ENCODE measurements at places on chromosomes 4 and X.

DNA sequence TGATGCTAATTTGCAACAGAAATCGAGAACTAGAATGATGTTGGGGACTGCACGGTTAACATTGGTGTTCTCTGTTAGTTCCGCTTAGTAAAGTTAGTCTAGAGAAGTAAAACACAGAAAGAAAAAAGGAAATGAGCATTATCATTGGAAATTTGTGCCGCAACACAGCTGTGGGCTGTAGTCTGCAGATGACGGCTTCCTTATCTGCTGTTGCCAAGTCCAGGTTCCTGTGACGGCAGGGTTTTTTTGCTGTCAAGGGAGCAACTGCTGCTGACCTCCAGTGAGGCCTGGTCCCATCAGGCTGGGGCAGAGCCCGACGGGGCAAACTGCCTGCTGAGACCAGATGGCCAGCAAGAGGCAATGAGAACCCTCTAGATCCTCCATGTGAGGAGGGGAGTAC, 38.9 kb upstream of the PHEX start:
- DNase-seq: no peak

DNA sequence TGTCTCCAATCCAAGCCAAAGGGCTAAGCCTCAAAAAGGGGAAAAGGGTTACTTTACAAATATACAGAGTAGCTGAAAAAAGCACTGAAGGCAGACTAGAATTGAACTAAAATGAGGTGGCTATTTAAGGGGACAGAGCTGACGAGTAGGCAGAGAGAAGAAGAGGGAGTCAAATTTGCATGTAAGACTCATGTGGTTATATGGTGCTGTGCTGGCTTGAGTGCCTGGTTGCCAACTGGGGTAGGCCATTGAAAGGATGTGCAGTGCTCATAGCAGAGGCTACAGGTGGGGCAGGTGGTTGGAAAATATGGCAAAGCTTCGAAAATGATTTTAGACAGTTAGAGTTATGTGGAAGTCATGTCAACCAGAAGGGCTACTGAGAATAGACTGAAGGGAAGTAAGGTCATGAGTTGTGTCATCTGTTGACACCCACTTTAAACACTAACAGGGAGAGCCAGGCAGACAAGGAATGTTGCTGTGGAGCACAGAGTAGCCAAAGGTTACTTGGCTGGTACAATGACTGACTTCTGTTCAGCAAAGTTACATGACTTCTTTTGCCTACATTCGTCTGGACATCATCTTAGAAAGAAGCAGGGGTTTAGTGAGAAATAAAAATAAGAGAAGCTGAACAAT, 1210.4 kb downstream of the ADGRL3 start:
- DNase-seq: no peak

- DNase-seq: peak; percentile 88
These were observed 544 bp downstream of the HERC3 start for GRCh38 chr4:88592600-88593448.

DNA sequence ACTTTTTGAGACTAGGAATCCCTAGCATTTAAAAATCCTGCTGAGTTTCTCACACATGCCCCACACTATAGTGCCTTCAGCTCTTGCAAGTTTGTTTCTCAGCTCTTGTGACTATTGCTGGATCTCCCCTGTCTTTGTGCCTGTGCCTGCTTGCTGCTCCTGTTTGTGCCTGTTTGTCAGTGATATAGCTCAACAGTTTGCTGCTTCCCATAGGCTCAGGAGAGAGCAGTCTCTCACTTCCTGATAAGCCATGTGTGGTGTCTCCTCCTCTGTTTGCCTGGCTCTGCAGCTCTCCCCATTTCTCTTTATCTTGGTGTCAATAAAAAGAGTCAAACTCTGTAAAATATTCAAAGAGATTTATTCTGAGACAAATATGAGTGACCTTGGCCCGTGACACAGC, 259.8 kb upstream of the CLNK start:
- DNase-seq: no peak

DNA sequence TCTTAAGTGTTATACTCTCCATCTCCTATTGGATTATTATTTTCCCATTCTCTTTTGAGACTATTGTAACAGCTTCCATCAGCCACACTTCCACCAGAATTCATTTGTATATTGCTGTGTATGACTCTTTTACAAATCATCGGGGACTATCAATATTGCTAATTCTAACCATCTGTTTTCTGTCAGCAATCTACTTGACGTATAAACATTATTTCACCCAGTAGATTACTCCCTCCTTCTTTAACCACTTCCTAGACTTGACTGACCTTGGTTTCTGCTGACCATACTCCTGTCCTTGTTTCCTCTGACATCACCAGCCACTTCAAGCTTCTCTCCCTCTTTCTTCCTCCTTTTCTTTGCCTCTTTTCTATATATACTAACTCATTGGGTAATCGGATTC, 402.9 kb downstream of the PCDH18 start:
- no peak for DNase-seq

DNA sequence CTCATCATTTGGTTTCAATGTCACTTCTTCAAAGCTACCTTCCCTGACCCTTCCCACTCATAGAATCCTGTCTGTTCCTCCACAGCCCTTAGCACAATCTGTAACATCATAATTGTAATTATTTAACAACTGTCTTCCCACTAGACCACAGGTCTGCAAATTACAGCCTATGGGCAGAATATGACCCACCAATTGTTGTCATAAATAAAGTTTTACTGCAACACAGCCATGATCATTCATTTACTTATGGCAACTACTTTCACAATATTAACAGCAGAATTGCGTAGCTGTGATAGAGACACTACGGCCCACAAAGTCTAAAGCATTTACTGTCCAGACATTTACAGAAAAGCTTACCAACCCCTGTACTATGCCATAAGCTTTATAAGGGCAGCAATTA, 15.9 kb downstream of the USP46 start:
- no peak for DNase-seq

DNA sequence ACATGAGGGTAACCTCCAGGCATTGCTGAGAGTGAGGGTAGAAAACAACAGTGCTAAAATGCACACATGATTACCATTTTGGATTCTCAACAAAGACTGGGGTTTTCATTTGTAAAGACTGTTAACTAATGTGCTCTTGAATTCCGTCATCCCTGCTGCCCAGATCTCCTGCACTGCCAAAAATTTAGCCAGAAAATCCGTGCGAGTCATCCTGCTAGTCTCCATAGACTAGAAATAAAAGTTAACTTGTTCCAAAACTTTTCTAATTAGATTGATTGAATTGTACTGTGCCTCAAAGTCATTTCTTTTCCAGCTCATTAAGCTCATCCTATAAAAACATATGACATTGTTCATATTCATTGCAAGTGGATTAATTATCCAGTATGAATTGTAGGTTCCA, 99.8 kb downstream of the ARSF start:
- no peak for DNase-seq

- no peak for DNase-seq
These were observed 112.5 kb downstream of the PDLIM5 start for GRCh38 chr4:94564252-94564651.

DNA sequence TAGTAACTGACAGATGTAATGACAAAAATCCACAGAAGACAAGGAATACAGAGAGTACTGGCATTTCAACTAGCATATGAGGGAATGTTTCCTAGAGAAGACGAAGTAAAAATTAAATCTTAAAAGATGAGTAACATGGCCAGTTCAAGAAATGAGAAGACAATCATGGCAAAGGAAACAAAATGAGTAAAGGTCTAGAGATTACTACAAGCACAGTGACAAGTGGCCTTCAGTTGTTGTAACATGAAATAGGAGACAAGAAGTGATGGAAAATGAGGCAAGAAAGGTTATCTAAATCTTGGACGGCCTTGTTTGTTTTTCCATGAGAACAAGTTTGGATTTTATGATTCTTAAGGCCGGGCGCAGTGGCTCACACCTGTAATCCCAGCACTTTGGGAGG, 81.0 kb downstream of the PPA2 start:
- DNase-seq: no peak

DNA sequence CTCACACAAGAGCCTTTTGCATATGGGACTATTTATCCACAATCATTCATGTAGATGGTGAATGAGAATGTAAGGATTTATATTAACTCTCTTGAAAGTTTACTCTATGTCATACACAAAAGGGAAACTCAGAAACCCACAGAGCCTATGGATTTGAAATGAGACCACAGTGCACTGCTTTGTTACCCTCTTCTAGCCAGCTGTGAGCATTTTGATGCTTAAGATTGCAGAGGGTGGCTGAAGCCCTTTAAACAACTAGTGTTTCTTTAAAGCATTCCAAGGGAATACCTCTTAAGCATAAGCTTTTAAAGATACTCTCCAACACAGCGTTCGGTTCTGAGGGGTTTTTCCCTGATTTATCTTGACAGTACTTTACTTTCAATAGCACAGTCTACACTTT, 113.9 kb downstream of the NKX6-1 start:
- no peak for DNase-seq

DNA sequence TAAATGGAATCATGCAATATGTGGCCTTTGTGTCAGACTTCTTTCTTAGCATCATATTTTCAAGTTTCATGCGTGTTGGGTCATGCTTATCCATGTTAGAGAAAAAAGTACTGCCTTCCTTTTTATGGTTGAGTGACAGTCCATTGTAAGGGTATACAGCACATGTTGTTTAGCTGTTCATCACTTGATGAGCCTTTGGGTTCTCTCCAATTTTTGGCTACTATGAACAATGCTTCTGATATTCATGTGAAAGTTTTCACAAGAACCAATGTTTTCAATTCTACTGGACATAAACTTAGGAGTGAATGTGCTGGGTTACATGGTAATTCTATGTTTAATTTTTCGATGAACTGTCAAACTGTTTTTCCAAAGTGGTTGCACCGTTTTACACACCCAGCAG, 28.1 kb upstream of the LNX1 start:
- no peak for DNase-seq

DNA sequence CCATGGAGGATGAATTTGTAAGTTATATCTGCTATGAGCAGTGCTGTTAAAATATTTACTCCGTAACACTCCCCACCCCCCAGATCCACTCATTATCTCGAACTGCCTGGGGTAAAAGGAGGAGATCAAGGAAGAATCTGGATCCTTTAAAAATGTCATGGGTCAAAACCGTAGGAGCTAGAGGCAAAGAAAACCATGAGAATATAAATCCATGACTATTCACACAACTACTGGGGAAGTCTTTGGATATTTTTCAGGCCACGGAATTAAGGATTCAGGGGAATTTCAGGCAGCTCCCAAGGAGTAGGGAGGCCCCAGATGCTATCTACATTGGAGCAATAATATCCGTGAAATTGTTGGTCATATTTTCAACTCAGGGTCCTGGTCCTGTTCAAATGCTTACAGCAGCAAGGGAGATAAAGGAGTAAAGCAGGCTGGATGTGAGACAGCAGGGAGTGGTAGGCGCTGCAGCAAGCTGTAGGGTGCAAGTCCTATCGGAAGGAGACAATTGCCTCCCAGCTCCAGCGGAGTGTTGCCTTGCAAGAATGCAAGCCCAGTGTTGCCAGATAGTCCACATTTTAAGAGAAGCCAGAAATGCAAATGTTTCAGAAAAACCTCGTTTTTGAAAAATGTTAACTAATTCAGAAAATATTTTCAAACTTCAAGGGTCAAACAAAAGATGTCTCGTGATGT, 116.2 kb upstream of the KIT start:
- DNase-seq: no peak

- DNase-seq: no peak
These were observed 22.0 kb upstream of the PPARGC1A start for GRCh38 chr4:23911675-23912455.

DNA sequence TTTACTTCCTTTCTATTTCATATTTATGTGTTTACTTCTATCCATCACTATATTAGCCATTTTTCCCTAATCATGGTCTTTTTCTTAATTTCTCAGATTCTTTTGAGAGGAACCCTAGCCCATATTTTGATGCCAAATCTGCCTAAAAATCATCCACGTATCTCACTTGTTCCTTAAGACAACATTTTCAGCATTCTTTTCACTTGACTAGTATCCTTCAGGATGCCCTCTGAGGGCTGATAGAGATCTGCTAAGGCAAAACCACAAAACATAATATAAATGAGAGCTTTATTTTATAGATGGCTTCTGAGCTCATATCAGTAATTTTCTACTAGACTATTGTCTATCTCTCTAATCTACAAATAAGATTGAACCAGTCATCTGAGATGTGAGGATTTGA, 341.9 kb downstream of the GPM6A start:
- no peak for DNase-seq

GRCh38 chr4:142318280-142318679, 527.8 kb downstream of the INPP4B start:
- DNase-seq: no peak

- no peak for DNase-seq
These were observed 926.3 kb downstream of the FSTL5 start for GRCh38 chr4:161237495-161237894.

GRCh38 chrX:112512509-112512908, 167.2 kb downstream of the LHFPL1 start:
- no peak for DNase-seq

GRCh38 chrX:38652934-38653442, 91.6 kb downstream of the TSPAN7 start:
- DNase-seq: no peak

- DNase-seq: no peak
These were observed 595.4 kb upstream of the AGA start for GRCh38 chr4:178037459-178038214.

- DNase-seq: no peak
These were observed 240.1 kb upstream of the CTSO start for GRCh38 chr4:156193800-156194199.

DNA sequence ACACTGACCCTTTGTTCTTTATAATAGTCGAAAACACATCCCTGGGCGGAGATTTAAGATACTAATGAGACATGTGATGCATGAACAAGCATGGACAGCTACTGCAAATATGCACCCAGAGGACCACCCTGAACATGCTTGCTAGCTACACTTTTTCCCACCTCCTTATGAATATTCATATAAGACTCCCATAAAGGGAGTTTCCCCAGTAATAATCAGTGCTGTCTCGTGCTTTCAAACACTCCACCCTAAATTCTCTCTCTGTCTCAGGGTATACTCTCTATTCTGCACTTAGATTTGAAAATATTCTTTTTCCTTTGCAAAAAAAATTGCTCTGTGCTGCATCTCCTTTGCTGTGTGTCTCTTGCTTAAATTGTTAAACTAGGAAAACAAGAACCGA, 64.4 kb upstream of the CT45A1 start:
- no peak for DNase-seq

DNA sequence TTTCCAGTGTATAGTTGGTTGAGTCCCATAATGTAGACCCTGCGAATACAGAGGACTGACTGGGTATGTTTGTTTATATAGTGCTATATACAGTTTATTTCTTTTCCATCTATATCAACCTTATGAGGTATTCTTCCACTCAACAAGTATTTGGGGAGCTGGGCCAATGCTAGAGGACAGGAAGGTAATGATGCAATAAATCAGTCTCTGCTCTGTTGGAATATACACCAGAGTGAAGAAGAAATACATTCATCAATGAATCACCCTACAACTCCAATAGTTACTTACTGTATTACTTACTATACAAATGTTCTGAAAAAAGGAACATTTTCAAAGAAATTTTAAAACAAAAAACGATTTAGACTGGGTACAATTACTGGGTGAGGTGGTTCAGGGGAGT, 2.1 kb upstream of the ARSJ start:
- DNase-seq: no peak

Measured in activated naive CD4-positive, alpha-beta T cell treated with anti-CD3 and anti-CD28 coated beads, Interleukin-2, amount 50 U/mL, for 16 hours (primary cell).